ENCODE measurements at places on chromosomes 11 and 22.

DNA sequence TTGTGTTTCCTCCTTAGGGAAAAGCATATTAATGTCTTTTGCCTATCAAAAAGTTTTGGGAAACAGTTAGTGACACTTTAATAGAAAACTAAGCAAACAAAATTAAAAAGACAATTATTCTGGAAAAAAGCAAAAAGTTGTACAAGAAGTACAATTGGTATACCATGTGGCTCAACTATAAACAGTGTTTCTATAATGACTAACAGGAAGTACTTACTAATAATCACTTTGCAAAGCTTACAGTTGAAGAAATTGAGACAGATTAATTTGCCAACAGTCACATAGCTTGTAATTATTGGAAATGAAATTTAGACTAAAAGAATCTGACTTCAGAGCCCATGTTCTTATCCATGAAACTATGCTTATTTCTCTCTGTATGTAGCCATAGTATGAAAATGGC, 24.7 kb downstream of the PPME1 start:
- no peak for DNase-seq

GRCh38 chr11:78351193-78351592, 66.4 kb downstream of the GAB2 start:
- no peak for DNase-seq

DNA sequence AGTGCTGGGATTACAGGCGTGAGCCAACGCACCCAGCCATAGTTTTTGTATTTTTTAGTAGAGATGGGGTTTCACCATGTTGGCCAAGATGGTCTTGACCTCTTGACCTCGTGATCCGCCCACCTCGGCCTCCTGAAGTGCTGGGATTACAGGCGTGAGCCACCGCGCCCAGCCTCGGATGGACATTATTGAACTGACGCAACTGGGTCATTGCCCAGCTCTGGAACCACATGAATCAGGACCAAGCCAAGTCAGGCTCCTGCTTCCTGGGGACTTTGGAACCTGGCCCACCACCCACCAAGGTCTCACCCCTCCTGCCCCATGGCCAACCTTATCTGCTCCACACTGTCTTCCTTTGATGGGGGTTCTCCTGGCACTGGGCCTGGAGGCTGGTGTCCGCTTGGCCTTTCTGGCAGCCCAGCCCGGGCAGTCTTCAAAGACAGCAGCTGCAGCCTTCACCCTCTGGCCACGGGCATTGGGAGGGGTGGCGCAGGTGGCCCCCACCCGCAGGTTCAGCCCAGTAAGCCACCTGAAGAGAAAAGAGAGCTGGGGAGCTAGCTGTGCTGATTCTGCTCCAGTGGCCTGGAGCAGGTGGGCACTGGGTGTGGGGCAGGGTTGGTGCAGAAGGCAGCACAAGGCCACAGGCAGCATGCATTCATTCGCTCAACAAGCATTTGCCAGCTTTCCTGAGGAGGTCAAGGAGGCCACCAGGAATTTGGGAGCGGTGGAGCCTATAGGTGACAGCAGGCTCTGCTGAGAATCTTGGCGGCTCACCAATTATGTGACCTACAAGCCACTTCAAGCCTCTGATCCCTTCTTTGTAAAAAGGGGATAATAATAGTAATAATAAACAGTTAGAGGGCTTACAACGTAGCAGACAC, 5.7 kb downstream of the CHADL start:
- DNase-seq: no peak

DNA sequence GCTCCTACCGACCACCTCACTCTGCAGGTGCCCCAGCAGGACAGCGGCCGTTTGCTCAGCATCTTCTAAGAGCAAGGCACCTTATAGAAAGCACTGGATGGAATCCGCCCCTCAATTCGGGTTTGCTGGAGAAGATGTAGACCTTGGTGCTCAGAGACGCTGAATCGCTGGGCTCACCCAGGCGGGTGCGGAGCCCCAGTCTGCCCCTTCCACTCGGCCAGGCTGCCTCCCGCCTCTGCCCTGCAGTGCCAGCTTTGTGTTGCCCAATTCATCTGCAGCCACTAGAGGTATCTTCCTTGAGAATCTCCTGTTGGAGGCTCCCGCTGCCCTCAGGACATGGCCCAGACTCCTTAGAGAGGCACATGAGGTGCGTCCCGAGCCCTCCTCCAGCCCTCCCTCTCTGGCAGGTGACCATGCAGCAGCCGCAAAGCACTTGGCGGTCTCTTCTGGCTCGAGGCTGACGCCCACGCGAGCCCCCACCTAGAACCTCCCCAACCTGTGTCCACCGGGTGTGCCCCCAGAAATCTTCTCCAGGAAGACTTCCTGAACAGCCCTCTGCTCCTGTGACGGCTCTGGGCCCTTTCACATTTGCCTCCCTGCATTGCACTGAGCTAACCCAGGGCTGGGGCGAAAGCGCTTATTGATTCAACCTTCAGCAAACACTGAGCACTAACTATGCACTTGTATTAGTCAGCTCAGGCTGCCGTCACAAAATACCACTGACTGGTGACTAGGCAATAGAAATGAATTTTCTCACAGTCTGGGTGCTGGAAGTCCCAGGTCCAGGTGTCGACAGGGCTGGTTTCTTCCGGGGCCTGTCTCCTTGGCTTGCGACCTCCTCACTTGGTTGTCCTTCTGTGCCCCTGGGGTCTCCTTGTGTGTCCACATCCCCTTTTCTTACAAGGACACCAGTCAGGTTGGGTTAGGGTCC, 117.5 kb downstream of the WNT7B start:
- DNase-seq: no peak

- no peak for DNase-seq
Observed at GRCh38 chr11:114395736-114396135, 4.6 kb downstream of the C11orf71 start.

DNA sequence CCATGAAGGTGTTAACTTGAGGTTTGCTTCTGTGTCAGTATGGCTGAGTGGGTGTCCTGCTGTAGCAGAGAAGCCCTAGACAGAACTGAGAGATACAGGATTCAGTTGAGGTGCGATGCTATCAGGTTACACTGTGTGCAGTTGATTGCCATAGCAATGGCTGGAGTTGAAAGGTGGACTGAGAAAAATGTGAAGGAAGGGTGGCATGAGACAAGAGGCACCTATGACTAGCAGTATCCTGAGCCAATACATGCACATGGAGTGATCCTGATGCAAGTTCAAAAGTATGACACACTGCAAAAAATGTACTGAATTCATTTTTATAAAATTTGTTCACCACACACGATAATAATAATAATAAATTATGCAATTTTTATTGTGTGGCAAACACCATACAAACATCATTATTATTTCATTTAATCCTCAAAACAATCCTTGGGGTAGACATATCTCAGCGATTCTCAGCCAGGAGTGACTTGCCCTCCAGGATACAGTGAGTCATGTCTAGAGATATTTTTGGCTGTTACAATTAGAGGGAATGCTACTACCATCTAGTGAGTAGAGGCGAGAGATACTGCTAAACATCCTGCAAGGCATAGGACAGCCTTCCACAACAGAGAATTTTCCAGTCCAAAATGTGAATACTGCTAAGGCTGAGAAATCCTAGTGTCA, 3.9 kb upstream of the PIWIL4 start:
- no peak for DNase-seq

GRCh38 chr11:63666874-63667273, 4.3 kb downstream of the ATL3 start:
- DNase-seq: no peak

DNA sequence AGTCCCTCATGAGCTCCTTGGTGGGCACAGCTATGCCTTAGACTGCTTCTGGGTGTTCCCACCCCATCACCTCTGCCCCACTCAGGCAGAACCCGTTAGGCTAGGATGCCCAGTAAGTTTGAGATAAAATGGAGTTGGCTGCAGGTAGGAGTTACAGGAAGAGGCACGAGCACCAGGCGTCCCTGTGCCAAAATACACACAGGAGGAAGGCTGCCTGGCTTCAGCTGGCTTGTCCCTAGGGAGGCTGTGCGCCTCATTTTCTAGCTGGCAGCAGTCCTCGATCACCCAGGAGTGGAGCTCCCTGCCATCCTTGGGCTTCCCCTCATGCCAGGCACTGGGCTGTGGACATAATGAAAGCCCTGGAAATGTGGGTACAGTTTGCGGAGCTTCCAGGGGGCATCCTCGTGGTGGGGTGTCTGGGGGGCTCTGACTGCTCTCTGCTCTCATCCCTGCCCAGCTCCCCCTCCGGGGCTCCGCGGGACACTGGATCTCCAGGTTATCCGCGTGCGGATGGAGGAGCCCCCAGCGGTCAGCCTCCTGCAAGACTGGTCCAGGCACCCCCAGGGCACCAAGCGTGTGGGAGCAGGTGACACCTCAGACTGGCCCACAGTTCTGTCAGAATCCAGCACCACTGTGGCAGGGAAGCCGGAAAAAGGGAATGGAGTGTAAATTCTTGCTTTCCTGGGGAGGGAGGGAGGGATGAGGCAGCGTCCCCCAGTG, 12.3 kb upstream of the MARK2 start:
- no peak for DNase-seq

- DNase-seq: no peak
Observed at GRCh38 chr11:95415837-95416304, 184.9 kb upstream of the SESN3 start.

GRCh38 chr11:36265793-36266628, 23.2 kb downstream of the COMMD9 start:
- no peak for DNase-seq

DNA sequence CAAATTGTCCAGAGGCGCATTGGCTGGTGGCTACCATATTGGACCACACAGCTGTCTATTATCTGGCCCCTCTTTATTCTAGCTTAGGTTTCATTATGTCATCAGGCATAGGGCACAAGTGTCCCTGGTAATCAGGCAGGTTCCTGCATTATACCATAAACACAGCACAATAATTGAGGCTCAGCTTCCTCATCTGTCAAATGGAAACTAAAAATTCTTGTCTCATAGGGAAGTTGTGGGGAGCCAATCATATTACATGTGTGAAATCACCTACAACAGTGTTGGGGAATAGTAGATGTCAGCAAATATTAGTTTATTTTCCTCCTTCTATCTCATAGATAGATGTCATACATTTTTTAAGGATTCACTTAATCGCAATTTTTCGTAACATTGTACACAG, 231.0 kb upstream of the SORL1-AS1 start:
- DNase-seq: no peak

GRCh38 chr22:28829358-28830181, 29.2 kb upstream of the XBP1 start:
- no peak for DNase-seq

DNA sequence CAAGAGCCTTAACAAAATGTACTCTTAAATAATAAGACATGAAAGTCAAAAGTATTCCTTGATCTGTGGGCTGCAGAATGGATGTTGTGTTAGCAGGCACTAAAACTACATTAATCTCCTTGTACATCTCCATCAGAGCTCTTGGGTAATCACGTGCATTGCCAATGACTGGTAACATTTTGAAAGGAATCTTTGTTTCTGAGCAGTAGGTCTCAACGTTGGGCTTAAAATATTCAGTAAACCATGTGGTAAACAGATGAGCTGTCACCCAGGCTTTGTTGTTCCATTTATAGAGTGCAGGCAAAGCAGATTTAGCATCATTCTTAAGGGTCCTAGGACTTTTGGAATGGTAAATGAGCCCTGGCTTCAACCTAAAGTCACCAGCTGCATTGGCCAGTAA, 152.9 kb downstream of the PKNOX2 start:
- DNase-seq: no peak

DNA sequence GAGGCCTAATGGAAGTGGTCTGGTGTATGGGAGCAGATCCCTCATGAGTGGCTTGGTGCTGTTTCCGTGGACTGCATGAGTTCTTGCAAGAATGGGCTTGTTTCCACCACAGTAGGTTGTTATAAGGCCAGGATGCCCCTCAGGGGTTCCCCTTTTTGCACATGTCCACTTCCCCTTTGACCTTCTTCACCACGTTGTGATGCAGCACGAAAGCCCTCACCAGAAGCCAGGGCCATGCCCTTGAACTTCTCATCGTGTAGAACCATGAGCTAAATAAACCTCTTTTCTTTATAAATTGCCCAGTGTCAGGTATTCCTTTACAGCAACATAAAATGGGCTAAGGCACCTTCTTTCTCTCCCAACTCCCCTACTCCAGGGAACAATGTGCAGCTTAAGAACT, 2.8 kb upstream of the NARS2 start:
- no peak for DNase-seq

DNA sequence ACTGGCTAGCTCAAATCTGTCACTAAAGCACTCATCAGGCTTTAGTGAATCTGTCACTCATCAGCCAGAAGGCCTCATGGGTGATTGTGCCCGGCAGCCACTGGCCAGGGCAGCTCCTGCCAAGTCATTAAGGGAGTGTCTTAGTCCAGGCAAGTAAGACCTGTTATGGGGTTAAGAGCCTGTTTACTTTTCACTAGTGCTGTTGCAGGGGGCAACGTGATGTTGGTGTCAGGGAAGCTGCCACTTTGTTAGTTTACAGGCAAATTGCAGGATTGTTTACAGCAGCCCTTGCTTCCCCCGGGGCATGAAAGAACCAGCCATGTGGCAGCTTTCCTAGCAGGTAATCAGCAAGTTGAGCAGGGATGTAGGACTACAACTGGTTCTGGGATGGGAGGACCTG, 155.6 kb upstream of the NCAM1 start:
- no peak for DNase-seq

DNA sequence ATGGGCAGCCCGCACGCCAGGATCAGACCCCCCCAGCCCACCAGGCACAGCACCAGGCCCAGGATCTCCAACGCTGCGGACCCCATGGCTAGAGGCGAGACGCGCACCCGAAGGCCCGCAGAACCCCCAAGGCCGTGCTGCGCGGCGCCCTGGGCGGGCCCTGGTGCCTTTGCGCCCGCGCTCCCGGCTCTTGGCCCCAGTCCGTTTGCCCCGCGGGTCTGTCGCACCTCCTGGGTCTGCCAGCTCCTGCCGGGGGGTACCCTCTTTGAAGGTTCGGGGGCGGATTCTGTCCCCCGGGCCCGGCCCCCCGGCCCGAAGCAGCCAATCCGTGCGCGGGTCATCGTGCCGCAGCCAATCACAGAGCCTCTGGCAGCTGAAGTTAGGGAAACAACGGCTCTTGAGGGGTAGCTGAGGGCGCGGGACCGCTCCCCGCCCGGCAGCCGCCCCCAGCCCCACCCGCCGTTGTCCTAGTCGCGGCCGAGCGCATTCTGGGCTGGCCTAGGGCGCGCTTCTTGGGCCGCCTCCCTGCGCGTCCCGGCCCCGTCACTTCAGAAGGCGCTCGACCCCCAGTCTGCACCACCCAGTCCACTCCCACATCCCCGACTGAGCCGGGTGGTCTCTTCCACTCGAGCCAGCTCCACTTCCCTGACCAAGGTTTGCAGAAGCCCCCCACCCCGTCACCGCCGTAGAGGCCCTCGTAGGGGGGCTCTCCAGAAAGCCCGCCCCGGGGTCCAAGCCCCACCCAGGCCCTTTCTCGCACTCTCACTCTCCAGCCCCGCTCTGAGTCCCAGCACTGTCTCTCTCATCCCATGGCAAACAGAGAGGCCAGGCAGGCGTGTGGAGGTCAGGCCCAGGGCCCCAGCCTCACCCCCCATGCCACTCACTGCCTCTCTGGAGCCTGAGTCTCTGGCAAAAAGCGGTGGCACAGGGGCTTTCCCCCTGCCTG, at the start of gene CLDN5:
CLDN5 (minus strand) TSS at position 241 of the 946 bp plus-strand sequence; CDS start at position 86, 155 bp downstream.
- DNase-seq: no peak

DNA sequence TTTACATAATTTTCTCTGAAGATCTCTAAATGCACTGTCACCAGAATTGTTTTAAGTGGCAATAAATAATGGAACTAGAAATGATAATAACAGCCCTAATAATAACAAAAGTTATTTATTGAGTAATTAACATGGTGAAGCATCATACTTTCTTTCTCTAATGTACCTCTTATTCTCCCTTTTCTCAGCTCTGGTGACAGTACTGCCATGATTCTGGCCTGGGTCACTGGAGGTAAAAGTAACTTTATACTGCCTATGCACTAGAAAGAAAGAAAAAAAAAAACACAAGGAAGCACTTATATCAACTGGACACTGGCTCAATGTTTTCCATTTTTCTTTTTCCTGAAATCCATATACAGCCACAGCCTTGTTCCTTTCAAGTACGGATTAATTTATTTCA, 43.7 kb downstream of the CADM1 start:
- no peak for DNase-seq
